Activated T-cell treated with anti-CD3 and anti-CD28 coated beads for 24 hours (primary cell): ENCODE measurements at places on chromosomes 12 and 14.

- DNase-seq, result no peak
Observed at GRCh38 chr14:23629832-23630396, 6.2 kb upstream of the DHRS2 start.

- no peak for DNase-seq
Observed at GRCh38 chr14:73246387-73247150, 9.3 kb downstream of the PAPLN start.

GRCh38 chr12:52253391-52254179 lies 20.5 kb downstream of the KRT7 start:
- DNase-seq, result no peak

GRCh38 chr12:49529414-49529813 lies 9.4 kb upstream of the KCNH3 start:
- DNase-seq, result no peak
